NCI-H748 treated with DMSO at 0.1 percent for 48 hours (cell line): ENCODE measurements at places on chromosomes 7 and 10.
A peak's percentile ranks its signal among the peaks of the same experiment; 100 is the strongest.

DNA sequence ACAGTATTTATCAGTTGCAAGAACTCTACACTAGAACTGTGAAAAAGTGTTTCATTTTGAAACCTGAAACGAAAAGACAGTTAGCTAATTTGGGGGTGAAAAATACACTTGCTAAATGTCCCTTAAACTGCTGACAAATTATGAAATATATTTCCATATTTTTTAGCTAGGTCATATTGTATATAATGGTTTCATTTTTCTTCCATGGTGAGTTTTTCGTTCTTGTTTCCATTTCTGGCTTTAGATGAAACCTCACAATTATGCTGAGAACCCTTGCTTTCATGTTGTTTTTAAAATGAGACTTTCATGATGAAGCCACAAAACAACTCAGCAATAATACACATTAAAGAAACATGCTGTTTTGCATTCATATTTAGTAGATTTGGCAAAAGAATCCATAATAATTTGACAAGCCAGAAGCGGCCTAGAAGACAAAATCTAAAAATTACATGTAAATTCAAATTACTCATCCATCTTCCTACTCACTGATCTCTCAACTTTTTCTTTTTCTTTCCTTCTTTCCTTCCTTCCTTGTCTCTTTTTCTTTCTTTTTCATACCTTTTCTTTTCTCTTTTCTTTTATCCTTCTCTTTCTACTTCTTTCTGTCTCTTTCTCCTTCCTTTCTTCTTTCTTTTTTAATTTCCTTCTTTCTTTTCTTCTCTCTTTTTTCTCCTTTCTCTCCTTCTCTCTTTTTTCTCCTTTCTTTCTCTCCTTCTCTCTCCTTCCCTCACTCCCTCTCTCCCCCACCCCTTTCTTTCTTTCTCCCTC is 46.5 kb upstream of the ITGB8 start:
- no peak for DNase-seq

DNA sequence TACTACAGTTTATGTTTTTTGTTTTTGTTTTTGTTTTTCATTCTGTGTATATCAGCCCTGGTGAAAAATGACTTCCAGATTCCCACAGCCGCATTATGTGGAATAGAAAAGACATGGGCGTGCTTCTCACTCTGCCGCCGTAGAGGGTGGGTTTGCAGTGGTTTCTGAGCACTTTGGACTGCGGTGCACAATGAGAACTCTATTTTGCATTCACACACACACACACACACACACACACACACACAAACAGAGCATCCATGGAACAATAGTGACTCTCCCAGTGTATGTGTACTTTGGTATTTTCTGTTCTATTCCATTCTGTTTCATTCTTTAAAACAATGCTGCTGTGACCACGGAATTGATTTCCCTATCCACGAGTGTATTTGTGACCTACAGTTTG is 657.3 kb upstream of the FOXK1 start:
- DNase-seq: no peak

DNA sequence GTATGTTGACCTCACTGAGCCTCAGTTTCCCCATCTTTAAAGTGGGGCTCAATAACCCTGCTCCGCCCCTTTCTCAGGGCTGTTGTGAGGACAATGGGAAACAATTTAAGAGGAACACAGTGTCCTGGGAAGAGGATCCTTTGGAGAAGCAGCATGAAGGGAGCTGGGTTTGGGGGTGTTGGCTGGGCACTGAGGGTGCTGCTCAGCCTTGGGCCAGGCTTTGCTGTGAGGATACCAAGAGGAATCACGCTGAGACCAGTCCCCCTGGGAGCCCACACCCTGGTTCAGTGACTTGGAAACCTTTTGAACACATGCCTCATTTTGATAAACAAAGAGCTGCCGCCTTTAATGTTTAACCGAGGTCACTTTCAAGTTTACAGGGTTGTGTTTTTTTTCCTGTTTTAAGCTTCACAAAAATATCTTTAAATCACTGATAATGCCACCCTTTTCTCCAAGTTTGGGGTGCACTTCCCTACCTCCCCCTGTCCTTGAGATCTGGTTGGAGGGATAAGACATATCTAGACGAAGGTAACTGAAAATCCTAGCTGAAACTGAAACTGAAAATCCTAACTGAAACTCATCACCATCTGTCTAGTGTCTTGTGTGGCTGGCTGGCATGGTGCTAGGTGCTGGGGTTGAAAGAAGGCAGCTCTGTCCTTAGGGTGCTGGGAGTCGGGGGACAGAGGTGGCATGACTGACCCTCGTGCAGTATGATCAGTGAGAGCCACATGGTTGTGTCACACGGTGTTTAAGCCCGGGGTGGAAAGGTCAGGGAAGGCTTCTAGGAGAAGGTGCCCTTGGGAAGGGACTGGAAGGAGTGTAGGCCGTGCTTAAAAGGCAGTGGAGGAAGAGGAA is 27.7 kb downstream of the ZNF775 start:
- DNase-seq: no peak

GRCh38 chr10:125415006-125415633 is 254.8 kb upstream of the CTBP2 start:
- DNase-seq: peak; percentile 18

GRCh38 chr7:106818736-106819135 is 46.3 kb upstream of the PIK3CG start:
- no peak for DNase-seq

GRCh38 chr7:47796347-47796746 is 151.9 kb downstream of the PKD1L1 start:
- DNase-seq: no peak

GRCh38 chr10:129754211-129755050 is 209.6 kb downstream of the EBF3 start:
- no peak for DNase-seq

- no peak for DNase-seq
Observed at GRCh38 chr7:34390103-34390502, 267.9 kb upstream of the NPSR1 start.

DNA sequence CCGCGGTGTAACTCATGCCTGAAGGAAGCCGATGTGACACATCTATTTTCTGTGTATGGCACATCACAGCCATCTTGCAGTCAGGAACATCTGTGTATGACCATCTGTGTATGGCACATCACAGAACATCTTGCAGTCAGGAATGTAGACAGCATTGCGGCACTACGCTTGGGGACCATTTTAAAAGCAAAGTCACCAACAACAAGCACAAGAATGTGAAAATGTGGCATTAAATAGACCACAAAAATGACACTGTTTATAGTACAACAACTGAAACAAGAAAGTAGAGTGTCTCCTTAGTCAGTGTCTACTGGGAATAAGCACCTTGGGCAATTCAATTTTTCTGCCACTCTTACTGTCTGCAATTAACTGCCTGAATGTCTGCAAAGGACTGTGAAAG is 124.4 kb downstream of the HGF start:
- peak; percentile 1 for DNase-seq

DNA sequence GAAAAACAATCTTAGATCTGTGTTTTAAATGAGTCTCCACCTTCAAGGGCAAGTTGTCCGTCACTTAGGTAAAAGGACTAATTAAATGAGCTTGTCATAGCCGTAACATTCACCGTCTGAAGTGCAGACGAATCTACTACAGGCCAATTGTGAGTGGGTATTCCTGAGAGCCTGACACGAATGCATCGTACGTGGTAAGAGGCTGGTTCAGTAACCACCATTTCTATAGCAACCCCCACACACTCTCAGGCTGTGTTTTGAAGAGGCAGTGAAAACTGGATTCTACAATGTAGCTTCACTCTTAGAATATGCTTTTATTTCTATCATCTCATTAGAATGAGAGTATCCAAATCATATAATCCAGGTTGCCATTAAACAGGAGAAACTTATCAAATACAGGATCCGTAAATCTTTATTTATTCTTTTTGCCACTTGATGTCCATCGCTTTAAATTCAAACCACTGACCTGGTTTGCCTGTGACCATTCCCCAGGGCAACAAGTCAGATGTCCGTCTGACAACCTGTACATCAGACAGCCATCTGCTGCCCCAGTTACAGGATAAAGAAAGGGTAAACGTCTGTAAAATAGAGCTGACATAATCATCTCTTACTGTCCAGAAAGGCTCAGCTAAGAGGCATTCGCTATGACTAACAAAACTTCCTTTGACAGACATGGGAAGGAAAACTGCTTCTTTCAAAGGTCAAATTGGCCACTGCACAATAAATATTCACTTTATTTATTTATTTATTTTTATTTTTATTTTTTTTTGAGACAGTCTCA is 70.3 kb upstream of the NMT2 start:
- no peak for DNase-seq

DNA sequence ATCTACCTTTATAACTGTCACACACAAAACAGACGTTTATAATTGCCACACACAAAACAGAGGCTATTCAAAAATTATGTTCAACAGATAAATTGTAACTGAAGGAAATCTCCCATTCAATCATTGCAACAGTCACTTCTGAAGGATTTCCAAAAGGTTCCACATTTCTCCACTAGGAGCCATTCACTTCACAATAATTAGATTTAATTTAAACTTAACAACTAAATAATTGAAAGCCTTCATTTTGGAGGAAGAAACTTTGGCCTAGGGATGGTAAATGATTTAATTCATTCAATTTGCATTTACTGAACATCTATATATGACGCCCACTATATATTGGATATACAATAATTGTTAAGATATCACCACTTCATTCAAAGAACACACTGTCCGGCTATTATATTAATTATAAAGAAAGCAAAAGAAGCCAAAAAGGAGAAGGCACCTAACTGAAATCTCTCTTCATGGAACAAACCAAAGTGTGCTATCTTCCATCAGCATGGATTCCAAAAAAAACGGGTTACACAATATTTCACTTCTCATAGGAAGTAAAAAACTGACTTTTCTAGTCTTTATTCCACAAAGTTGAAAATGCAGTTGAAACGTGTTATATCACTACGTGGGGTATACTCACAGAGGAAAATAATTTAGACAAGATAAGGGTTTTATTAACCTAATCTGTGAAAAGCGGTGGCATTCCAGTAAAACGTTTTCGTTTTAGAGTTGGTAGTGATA is 1.7 kb downstream of the ATAD1 start:
- DNase-seq: no peak
